ENCODE measurements at places on chromosomes 5 and 9.

DNA sequence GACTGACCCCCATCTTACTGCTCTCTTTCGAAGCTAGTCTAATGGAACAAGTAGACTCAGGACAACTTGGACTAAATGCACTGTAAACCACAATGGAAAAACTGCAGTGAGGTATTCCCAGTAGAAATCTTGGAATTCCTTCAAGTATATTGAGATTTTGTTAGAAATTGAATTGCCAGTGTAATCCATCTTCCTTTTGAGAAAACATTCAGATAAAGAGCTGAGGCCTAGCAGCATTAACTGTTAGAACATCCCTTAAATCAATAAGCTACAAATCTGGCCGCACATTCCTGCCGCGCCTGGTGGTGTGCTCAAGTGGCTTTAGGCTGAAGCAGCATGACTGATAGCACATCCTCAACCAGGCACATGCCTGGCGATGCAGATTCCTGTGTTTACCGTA, 29.3 kb downstream of the PPIC start:
- no peak for DNase-seq

- no peak for DNase-seq
Measured at GRCh38 chr5:72112389-72112788, 5.1 kb downstream of the MAP1B start.

DNA sequence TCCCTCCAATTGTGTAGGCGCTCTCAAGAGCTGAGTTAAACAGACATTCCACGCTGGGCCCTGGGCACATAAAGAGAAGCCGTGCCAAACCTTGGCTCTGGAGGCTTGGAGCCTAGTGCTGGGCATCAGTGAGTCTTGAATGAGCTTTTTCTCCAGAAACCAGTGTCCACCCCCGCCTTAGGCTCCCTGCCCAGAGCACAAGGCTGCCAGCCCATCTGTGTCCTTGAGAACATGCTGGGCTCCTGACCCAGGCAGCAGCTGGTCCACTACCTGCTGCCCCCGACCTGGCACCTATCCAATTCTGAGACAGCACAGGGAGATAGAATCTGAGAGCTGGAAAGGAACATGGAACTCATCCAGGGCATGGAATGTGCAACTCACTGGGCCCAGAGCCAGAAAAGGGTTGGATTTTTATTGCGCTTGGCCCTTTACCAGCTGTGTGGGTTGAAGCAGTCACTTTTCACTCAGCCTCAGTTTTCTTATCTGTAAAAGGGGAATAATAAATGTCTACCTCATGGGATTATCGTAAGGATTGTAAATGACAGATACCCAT, 92.4 kb upstream of the CPLX2 start:
- DNase-seq: no peak

GRCh38 chr9:112261133-112261532, 72.3 kb downstream of the PTBP3 start:
- no peak for DNase-seq
